Stimulated activated CD8-positive, alpha-beta memory T cell treated with anti-CD3 and anti-CD28 coated beads, Interleukin-2, amount 100 ng/mL, for 48 hours (primary cell): ENCODE measurements at places on chromosomes 1 and 21.

DNA sequence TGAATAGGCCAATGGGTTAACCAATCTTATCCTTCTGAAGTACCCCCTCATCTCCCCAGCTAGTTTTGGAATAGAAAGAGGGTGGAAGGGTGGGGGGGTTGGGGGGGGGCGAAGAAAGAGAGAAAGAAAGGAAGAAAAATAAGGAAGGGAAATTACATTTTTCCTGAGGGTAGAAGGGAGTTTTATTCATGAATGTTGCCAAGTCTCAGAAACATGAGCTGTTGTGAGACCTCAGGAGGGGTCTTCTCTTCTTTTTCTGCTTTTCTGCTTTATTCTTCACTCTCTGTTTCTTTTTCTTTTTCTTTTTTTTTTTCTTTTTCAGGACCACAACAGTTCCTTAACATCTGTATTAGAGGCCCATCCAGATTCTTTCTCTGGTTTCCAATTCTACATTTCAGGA, 6.0 kb upstream of the TRIM67 start:
- DNase-seq = no peak

DNA sequence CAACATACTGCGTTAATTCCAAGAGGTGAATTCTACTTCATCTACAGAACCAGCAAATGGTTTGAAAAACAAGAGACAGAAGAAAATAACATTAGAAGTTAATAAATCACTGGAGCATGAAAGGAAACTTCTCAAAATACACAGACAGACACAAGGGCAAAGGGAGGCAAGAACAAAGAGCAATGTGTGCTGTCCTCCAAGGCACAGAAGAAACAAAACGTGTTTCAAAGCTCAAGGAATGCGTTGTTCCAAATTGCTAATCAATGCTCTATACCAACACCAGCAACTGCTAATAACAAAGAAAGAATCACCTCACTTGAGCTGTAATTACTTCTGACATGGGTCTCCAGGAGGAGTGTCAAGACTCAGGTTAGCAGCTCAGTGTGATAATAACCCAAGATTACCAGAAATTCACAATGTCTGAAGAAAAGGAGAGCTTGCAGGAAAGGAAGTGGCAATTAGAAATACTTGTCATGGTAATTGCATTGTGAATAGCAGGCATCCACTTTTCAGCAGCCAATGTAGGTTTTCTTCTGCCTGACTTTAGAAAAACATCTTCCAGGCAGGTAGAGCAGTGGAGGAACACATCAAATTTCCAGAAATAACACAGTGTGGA, 175.4 kb downstream of the SEC16B start:
- DNase-seq = no peak

DNA sequence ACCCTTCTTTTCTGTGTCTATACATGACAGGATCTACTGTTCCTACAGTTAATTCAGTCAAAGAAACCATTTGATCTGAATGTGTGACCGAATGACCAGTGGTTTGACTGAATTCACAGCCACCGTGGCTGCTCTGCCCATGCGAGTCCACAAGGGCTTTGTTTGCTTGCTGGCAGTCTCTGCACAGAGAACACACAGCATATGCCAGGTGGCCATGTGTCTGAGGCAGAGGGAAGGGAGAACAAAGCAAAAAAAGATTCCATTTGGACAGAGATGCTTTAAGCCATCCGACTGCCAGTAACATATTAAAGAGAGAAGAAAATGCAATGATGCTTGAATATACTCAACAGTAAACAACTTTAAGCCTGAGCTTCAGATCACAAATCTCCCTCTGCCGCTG, 737.8 kb upstream of the CXADR start:
- DNase-seq = no peak

DNA sequence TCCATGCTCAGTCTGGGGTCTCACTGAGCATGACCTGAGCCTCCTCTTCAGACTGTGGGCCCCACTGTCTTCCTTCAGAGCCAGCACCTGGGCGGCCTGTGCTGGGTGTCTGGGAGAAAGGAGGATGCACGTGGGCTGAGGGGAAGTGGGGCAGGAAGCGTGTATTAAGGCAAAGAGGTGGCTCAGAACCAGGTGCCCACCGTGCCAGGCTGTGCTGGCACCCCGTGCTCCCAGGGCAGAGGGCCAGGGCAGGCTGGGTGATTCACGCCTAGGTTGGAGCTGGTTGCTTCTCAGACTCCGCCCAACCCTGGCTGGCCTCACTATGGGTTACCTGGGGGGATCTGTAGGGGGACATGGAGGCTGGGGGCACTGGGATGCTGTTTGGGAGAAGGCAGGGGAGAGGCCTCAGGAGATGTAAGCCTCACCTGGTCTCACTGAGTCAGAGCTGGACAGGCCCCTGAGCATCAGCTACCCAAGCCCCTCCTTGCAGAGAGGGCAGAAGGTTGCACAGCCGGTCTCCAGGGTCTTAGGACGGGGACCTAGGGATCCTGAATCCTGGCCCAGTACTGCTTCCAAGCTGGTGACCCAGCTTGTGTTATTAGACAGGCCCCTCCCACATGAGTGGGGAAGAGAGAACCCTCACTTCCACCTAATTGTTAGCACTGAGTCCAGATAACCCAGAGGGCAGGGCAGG, 18.6 kb upstream of the PADI1 start:
- no peak for DNase-seq

GRCh38 chr1:1537626-1538250, 2.7 kb downstream of the TMEM240 start:
- DNase-seq = no peak

DNA sequence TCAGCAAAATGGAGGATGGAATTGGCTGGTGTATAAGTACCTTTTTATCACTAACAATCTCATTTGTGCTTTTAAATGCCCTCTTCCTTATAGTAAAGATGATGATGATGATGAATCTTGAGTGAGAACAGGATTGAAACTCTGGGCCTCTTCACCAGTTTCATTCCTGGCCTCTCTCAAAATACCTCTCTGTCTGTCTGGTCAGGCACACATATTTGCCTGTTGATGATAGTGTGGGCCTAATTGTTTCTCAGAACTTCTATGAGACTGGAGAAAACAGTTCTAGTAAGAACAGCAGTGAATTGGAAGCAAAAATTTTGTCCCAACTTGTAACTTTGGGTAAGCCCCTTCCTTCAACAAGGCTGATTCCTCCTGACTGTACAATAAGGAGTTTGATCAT, 94.4 kb upstream of the RGS4 start:
- no peak for DNase-seq

DNA sequence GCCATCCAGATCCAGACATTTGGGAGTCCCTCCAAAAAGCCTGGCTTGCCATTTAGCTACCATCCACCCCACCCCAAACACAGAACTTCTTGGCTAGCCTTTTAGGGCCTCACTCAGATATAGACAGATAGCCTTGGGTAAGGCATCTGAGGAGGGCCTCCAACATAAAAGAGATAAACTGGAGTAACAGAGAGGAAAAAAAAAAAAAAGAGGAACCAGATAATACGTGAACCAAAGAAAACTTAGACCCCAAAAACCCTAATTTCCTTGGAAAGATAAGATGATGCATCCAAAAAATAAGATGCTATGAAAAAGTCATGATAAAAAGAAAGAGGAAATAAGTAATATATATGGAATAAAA, 19.8 kb upstream of the LSS start:
- DNase-seq = no peak

DNA sequence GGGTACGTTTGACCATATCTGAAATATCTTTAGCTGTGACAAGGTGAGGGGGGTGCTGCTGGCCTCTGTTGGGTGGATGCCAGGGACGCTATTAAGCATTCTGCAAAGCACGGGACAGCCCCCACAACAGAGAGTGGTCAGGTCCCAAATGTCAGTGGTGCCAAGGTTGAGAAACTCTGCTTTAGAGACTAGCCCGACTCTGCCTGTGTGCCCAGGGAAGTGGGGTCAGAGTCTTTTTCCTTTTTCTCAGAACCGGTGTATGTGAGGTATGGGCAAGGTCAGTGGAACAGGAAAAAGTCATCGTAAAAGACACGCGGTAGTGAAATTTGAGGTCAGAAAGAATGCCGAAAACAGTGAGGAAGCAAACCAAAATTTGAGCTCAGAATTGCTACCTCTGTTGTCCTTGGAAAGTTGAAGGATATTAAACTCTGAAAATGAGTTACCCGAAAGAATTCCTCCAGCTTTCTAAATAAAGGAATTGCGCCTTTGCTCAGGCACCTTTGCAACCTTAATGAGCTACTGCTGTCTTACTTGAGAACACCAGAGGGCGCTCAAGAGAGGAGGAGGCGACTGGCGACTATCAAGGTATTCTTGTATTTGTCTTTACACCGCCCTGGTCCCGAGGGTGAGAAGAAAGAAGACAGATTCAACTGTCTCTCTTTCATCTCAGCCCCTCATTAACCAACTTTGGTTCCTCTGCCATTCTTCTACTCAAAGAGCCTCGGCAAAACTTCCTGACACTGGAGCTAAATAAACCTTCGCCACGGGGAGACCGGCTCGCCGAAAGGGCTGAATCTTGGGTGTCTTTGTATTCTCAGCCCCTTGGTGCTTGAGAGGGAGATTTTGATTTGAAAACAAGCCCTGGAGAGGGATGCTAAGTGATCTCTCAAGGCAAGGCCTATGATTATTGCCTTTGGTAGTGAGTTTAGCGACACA, 85.4 kb upstream of the OLIG2 start:
- no peak for DNase-seq

- DNase-seq = no peak
These were observed 40.8 kb downstream of the AZIN2 start for GRCh38 chr1:33121728-33122127.

DNA sequence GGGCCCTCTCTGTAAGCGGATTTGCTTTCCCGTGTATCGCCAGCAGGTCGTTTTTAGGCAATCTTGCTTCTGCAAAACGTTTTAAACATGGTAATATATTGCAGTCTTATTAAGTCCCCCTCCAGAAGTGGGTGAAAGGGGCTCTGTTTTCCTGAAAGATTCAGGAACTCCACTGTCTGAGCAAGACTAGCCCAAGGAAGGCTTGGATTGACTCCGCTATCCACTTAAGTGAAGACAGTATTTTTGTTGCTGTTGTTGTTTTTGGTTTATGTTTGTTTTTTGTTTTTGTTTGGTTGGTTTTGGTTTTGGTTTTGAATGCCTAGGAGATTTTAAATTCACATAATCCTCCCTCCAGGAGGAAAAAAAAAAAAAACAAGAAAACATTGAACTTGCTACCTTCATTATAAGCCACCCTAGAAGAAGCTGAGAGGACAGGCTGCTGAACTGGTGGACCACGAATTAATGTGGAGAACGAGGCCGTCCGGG, 29.1 kb upstream of the NFIA start:
- no peak for DNase-seq

DNA sequence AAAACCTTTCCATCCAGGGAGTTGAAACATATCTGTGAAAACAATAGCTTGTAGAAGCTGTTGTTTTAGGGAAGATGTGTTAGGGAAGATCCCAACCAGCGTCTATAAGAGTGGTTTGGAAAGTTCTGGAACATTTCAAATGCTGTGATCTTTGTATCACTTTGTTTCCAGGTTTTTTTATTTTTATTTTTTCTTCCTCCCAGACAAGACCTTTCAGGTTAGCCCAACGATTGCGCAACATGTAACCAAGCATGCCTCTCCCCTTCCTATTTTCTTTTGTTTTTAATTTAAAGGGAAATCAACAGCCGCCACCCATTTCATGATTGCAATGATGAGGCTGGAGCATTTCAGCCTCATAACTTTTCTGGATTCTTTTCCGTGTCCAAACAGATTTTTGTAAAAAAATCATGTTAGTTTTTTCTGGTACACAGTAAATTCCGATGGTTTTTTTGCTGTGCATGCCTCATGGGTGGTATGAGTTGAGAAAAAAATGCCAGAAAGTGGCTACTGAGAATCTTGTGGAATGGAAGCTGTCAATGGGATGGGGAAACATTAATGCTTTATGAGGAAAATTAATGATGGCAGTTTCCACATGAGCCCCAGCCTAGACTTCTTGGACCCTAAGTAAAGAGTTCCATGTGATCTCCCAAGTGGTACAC, 109.3 kb downstream of the RUNX1 start:
- DNase-seq = no peak

DNA sequence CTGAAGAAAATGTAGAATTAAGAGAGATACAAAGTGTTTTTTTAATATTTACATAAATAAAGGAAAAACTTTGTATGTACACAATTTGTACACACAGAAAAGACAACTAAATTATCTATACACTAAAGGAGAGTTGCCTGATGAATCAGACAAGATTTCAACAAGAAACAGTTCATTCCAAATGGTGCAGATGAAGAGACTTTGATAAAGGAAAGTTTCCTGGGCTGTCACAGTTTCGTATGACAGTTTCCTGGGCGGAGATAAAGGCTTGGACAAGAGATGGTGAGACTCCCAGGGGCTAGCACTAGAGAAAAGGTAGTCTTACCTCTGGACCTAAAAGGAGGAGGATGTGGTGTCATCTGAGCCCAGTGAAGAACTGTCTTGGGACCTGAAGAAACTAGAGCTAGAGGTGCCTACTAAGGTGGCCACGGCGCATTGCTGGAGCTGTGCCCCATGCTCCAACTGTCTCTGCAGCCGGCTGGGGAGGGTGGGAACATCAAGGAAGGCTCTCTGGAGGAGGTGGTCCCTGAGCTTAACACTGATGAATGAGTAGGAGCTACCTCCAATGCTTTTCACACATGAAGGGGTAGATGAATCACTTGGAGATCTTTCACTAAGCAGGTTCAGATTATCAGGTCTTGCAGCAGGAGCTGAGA, 32.2 kb downstream of the ETS2 start:
- no peak for DNase-seq

GRCh38 chr1:208230668-208231529, 13.3 kb downstream of the PLXNA2 start:
- no peak for DNase-seq

- no peak for DNase-seq
These were observed 121.8 kb downstream of the TOMM20 start for GRCh38 chr1:235006816-235007215.

GRCh38 chr1:206935491-206936067, 10.7 kb downstream of the PIGR start:
- peak; percentile 43 for DNase-seq

DNA sequence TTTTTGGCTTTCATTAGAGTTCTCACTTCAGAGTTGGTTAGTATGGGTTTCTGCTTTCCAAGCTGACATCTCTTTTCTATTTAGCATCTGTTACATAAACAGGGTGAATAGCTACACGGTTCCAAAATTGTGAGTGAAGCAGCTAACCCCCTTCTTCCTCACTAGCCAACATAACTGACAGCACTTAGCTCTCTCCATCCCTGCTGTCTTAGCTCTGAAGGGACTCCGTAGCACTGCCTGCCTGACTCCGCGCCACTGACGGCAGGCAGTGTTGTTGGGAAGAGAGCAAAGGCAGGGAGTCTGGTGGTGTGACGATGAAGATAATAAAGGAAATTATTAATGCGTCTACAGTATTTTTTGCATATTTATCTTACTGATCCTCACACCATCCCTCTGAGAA, 247.0 kb downstream of the PTBP2 start:
- DNase-seq = no peak

GRCh38 chr1:155913969-155914757, 3.0 kb upstream of the RIT1 start:
- no peak for DNase-seq
